CD4-positive, alpha-beta T cell treated with Interferon gamma for 1 hour (primary cell): ENCODE measurements at places on chromosomes 4 and X.

GRCh38 chr4:3819210-3819919 lies 53.2 kb downstream of the ADRA2C start:
- DNase-seq = no peak

- DNase-seq = peak; percentile 3
Measured at GRCh38 chr4:113316879-113317278, 267.4 kb downstream of the ANK2 start.

GRCh38 chrX:20057479-20057878 lies 59.2 kb downstream of the MAP7D2 start:
- DNase-seq = no peak

- peak; percentile 91 for DNase-seq
Measured at GRCh38 chrX:130165703-130166502, at the start of gene AIFM1. Gene AIFM1, minus strand, starts transcription at chrX:130165841. Its CDS starts 185 bp downstream, at chrX:130165656.

- no peak for DNase-seq
Measured at GRCh38 chrX:17497193-17497592, 122.2 kb downstream of the NHS start.

DNA sequence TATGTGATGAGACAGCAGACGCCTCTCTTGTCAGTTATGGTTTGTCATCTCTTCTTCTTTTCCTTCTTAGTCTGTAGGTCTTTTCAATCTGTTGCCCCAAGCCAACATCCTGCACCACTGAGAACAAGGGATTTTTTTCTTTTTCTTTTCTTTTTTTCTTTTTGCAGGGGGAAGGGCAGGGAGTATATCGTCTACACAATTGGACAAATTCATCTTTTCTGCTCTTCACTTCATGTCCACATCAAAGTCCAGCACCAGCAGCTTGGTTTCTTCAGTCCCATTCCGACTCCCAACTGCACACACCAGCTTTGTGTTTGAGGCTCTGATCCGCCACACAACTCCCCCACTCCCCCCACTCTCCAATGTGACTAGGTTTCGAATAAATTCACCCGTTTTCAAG lies 213.2 kb downstream of the FBXW7 start:
- DNase-seq = no peak

- no peak for DNase-seq
Measured at GRCh38 chrX:13096728-13097127, 52.3 kb upstream of the FAM9C start.

- no peak for DNase-seq
Measured at GRCh38 chrX:112306027-112306426, 223.5 kb upstream of the TRPC5 start.

DNA sequence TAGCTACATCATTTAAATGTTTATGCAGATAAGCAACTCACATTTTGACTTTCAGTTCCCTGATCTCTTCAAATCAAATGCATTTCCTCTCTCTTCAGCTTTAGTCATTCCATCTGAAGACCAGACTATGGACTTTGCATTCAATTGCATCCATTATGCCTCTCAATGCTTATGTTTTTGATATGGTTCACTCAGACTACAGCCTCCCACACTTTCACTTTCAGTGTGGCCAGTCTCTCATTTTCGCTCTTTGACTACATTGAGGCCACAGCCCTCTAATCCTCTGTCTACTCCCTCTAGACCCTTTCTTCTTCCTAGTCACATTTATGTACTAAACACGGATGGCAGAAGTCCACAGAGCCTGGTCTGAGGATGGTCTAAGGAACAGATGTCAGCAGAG lies 24.5 kb upstream of the VEGFC start:
- DNase-seq = no peak

DNA sequence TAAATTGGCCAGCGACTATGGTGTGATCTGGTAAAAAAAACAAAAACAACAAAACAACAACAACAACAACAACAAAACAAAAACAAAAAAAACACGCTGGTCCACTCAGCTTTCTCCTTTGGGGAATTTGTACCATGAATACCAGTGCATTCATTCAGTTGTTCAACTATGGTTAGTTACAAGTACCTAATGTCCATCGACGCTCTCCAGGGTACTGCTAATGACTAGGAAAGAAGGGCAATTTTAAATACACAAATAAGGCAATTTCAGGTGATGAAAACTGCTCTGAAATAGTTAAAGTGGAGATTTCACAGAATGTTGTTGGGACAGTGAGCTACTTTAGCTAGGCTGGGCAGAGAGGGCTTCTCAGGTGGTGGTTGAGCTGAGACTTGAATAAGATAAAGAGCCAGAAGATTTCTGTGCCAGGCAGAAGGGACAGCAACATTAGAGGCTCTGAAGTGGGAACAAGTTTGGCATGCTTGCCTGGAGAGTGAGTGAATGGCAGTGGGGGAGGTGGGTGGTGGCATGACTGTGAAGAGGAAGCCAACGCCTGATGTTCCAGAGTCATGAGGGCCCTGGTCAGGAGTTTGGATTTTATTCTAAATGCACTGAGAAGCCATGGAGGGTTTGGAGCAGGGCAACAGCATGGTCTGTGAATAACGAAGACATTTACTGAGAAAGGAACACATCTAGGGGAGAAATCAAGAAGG lies 45.9 kb upstream of the PGRMC2 start:
- no peak for DNase-seq

- no peak for DNase-seq
Measured at GRCh38 chr4:124396333-124396732, 316.2 kb downstream of the ANKRD50 start.

GRCh38 chr4:57633212-57633859 lies 523.2 kb upstream of the IGFBP7 start:
- DNase-seq = no peak

DNA sequence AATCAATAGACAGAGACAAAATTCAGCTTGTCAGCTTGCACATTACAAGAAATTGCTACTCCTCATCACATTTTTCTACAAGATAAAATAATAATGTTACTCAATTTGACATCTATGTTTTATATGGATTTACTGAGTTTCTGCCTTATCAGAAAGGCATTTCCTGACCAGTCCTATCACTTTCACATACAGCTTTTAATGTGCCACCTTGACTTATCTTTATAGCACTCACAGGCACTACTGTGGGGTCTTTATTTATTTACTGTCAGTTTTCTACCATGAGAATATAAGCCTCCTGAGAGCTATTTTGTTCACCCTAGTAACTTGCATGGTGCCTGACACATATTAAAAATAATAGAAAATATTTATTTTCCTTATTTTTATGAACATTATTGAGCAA lies 6.0 kb downstream of the NDST4 start:
- DNase-seq = no peak
